NCI-H187 treated with DMSO at 0.1 percent for 48 hours (cell line): ENCODE measurements at places on chromosomes 3 and 15.

DNA sequence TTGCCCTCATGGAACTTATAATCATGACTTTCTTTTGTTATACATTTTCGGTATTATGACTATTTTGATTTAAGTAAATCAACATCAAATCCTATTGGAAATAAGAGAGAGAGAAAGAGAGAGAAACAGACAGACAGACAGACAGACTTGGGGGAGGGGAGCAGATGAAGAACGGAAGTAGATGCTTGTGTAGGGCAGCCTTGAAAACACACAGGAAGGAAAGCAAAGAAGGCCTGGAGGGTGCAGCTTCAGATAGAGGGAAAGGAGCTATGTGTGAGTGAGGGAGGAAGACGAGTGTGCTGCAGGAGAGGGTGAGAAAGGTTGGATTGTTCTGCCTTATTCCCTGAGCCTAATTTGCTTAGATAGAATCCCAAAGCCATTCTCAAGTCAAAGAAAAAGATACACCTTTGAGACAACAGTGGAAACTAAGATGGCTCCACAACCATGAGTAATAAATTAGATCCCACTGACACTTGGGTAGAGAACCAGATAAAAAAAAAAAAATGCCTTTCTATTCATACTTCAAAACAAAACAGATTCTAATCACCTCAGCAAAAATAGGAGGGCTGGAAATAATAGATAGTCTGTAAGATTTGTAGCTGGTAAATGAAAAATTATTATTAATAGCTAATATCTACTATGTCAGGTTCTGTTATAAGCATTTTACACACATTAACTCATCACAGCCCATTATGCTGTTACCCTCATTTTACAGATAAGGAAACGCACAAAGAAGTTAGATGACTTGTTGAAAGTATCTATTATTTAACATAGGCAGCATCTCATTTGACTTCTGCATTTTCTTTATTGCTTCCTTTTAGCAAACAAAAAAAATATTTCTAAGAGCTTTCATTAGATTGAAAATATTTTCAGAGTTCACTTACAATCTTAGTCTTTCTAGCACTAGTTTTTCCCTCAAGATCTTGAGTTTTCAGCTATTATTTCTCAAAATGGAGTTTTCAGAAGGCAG lies 214.1 kb downstream of the TNIK start:
- DNase-seq: no peak

DNA sequence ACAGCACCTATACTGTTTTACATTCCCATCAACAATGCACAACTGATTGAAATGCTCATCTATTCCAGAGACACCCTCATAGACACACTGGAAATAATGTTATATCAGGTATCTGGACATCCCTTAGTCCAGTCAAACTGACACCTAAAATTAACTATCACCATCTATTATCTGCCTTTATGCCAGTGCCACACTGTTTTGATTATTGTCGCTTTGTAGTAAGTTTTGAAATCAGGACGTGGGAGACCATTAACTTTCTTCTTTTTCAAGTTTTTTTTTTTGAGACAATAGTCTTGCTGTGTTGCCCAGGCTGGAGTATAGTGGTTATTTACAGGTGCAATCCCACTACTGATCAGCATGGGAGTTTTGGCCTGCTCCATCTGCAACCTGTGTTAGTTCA lies 9.4 kb upstream of the KLHL40 start:
- DNase-seq: no peak

DNA sequence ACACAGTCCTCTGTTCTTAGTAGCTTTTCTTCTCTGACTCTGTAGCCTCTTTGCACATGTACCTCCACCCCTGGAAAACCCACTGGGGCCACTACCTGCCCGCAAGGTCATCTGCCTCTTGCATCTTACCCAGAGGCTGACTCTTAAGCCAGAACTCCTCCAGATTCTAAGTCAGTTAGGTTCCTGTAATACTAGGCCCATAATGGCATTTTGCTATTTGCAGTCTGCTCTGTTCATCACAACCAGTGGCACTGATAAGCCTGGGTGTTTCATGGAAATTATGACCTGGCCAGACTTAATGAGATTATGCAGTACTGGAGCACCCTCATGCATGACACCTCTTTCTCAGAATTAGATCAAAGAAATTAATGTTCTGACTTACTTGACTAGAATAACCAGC lies 31.7 kb upstream of the ATG7 start:
- no peak for DNase-seq

GRCh38 chr3:63705092-63705645 lies 52.7 kb downstream of the SNTN start:
- no peak for DNase-seq

GRCh38 chr3:118973050-118973449 lies 61.6 kb downstream of the IGSF11 start:
- DNase-seq: no peak

DNA sequence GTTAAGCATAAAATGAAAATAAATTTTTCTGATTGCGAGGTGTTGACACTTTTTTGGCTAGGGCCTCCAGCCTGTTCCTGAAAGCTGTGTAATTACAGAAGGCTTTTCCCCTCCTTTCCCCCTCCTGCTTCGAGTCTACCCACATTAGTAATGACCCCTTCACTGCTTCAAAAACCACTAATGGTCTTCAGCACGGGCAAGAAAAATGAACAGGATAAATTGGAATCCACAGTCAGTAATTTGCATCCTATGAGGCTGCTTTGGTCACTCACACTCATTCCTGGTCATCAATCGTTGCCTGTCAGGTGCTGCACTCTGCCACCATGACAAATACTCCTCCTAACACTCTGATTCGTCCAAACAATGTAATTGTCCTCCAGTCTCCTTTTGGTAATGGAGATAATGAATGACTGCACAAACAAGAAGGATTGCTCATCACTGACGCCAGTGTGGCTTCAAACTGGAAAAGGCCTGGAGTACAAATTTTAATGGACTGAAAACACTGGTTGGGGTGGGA lies 148.6 kb downstream of the MEIS2 start:
- peak; percentile 20 for DNase-seq

DNA sequence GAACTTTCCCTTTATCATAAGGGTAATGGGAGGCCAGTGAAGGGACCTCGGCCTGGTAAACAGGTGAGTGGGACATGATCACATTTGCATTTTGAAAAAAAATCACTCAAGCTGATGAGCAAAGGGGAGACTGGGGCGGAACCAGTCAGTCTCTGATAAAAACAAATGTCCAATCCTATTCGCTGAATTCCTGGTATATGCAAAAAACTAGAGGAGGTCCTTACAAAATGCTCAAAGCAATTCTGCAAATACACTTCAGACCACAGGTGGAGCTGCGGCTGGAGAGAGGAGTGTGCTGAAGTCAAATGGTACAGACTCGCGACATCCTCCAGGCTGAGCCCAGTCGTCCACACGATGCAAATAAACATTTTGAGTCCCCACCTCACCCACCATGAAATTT lies 166.7 kb downstream of the FOXP1 start:
- no peak for DNase-seq
